ENCODE measurements at places on chromosomes 6 and 20. TPM values are rescaled to one million over a fixed set of nuclear protein-coding genes. Genes with fewer than 3 reads are reported as not detected.

DNA sequence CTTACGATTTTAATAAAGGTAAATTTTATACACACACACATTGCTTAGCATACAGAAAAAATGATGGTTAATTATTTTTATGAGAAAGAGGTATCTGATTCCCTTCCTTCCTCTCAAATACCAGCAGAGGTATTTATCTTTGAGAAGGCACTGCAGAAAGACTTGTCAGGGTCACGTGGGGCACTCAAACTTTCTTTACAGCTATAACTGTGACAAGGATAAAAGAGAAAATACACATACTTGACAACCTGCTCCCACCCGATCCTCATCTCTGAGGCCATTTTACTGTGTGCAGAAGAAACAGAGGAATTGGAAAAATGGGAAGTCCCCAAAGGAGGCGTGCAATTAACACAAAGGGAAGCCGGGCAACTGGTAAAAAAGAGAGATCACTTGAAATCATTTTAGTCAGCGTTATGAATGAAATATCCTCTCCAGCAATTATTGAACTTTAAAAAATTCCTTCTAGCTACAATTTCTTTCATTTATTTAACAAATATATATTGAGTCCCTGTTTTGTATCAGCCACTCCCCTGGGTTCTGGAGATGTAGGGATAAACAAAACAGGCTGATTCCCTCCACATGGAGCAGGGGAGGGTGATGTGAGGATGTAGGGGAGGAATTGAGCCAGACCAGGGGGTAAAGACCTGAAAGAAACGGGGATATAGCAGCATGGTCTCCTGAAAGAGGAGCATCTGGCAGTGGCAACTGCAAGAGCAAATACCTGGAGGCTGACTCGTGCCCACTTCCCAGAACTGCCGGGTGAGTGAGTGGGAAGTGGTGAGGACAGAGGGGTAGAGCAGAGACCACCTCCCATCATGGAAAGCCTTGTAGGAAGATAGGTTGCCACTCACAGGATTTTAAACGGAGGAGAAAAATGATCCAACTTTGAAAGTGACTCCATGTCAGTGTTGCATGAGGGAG lies 510.3 kb downstream of the KIF16B start:
- DNase-seq, result no peak

DNA sequence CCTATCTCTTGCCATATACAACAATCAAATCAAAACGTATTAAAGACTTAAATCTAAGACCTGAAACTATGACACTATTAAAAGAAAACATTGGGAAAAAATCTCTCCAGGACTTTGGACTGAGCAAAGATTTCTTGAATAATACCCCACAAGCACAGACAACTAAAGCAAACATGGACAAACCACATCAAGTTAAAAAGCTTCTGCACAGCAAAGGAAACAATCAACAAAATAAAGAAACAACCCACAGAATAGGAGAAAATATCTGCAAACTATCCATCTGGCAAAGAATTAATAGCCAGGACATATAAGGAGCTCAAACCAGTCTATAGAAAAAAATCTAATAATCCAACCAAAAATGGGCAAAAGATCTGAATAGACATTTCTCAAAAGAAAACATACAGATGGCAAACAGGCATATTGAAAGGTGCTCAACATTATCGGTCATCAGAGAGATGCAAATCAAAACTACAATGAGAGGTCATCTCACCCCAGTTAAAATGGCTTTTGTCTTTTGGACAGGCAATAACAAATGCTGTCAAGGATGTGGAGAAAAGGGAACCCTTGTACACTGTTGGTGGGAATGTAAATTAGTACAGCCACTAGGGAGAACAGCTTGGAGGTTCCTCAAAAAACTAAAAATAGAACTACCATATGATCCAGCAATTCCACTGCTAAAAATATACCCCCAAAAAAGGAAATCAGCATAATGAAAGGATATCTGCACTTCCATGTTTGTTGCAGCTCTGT lies 76.2 kb downstream of the SNX5 start:
- DNase-seq, result no peak

DNA sequence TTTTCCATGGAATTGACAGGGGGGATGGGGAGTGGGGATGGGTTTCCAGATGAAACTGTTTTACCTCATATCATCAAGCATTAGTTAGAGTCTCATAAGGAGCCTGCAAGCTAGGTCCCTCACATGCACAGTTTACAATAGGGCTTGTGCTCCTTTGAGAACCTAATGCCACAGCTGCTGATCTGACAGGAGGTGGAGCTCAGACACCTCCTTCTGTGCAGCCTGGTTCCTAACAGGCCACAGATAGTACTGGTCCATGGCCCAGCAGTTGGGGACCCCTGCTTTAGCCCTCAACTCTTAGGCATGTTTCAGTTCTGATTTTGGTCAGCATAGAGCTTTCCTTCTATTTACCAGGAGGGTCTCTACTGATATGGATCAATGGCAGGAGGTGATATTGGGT lies 251.6 kb downstream of the LAMA2 start:
- DNase-seq, result no peak

- DNase-seq, result no peak
Observed at GRCh38 chr6:23086100-23086499, 516.7 kb downstream of the HDGFL1 start.

GRCh38 chr6:15901141-15902115 lies 227.5 kb upstream of the MYLIP start:
- no peak for DNase-seq

- no peak for DNase-seq
Observed at GRCh38 chr6:119270545-119270944, 79.0 kb downstream of the MAN1A1 start.

DNA sequence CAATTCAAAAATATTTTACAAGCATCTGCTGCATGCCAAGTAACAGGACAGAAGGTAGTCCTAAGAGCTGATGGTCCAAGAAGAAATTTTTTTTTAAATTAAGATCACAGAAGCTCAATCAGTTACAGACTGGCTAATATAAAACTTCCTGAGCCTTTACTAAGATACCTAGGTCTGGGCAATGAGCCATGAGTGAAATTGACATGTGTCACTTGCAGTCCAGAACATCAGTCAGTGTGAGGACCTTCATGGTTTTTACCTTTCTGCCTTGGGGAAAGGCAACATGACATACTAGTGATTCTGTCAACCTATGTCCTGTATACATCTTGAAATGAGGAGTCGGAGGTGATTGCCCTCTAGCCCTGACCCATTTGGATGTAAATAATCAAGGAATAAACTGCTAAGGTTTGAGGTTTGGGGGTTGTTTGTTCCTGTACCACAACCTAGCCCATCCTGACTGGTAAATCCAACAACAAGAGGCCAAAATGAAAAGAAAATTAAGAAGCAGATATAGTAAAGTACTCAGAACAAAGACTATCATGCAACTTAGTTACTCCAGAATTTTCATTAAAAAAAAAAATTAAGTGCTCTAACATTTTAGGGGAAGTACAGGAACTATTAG lies 70.0 kb downstream of the CNKSR3 start:
- no peak for DNase-seq

- DNase-seq, result no peak
Observed at GRCh38 chr6:35501784-35502183, 4.9 kb upstream of the TEAD3 start.

- no peak for DNase-seq
Observed at GRCh38 chr6:74434171-74434570, 738.2 kb downstream of the CD109 start.

GRCh38 chr20:10857352-10858070 lies 183.7 kb upstream of the JAG1 start:
- DNase-seq, result peak; percentile 76

GRCh38 chr6:147341486-147341885 lies 137.3 kb downstream of the STXBP5 start:
- DNase-seq, result no peak

GRCh38 chr6:163588220-163588919 lies 173.9 kb downstream of the QKI start:
- DNase-seq, result no peak

DNA sequence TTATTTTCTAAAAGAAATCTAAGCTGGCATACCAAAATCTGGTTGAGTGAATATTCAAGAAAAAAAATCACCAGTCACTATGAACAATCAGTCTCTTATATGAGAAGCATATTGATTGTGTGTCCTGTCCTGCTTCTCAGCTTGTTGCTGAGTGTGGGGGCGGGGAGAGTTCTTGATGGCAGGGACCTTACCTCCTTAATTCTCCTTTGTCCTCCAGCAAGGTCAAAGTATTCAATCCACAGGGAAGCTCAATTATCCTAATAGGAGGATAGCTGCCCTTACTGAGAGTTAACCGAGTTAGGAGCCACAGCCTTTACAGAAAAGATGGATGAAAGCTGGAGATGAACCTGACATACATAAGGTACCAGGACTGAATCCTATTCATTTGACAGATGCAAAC lies 154.0 kb downstream of the LY86 start:
- DNase-seq, result no peak

DNA sequence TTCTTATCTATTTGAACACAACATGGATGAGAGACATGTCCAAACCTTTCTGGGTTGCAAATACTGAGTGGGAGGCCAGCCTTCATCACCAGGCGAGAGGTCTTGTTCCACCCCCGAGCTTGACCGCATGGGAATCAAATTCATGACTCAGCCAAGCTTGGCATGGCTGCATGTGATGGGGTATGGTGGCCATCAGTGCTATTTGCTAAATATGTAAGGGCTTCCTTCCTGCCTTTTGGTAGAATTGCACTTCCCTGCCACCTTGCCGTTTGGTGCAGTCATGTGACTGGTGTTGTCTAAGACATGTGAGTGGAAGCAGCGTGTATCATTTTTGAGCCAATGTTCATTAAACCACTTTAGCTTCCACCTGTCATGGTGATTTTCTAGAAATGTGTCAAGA lies 508.9 kb upstream of the SULF2 start:
- DNase-seq, result no peak

DNA sequence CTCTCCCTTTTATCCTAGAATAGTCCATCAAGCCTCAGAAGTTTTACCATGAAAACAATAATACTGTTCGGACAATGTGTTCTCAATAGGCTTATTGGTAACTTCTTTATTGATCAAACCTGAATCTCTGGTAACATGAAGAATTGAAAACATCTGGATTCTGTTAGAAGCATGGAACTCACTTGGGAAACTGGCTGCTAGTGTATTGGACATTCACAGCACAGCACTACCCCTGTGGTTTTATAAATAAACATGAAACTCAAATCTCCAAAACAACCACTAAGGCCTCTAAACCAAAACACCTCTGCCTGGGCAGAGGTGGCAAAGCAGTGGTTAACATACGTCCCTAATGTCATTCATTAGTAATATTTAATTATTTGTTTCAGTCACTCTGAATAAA lies 157.6 kb upstream of the KCNQ5 start:
- no peak for DNase-seq

- no peak for DNase-seq
Observed at GRCh38 chr6:68973066-68973465, 338.0 kb downstream of the ADGRB3 start.

DNA sequence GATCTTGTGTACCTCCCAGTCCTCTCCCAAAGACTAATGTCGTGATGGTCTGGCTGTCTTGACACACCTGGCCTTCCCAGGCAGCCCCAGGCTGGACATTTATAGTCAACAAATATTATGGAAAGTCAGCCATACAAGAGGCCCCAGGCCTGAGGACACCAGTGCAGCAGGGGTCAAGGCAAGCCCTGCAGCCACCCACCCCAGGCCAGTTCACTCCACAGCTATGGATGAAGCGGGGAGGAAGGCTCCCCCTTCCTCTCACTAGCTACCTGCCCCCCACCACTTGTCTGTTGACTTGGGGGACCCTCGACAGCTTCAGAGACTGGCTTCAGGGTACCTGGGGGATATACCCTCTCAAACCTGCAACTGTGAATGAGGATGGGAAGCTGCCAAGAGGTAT lies 132.1 kb downstream of the MRPL14 start:
- DNase-seq, result peak; percentile 61

GRCh38 chr6:24223115-24223919 lies 97.3 kb downstream of the NRSN1 start:
- no peak for DNase-seq

GRCh38 chr20:57657535-57658446 lies 37.6 kb upstream of the ZBP1 start:
- DNase-seq, result peak; percentile 76

DNA sequence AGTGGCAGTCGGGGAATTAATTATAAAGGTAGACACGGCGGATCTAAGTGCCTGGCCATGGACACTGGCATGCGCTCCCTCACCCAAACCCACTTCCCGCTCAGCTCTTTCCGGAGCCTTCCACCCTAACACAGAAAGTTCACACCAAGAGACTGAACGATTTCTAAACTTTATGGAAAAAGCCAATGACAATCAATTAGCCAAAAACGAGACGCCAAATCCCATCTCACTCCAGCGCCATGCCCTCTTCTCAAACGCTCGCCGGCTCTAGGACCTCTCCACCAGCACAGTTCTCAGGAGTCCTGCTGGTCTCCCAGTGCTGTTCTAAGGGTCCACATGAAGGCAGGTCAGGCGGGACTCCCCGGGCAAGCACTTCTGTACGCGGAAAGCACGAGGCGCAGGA lies 641 bp downstream of the SF3B5 start:
- DNase-seq, result no peak

DNA sequence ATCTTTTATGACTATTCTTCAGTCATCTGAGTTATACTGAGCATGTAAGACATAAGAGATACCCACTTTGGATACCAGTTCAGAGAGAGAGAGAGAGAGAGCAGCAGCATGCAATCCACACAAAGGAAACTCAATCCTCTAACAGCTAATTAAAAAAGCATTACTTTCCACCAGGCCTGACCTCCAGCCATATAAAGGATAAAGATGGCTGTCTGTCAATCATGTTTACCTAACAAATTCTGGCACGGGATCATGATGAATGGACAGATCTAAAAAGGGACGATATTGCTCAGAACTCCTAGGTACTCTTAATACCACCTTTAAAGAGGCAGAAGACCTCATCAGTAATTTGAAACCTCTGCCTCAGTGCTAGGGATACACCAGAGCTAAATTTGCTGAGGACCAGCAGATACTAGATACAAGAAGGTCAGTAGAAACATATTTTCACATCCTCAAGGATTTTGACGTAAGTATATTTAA lies 159.2 kb downstream of the RPS12 start:
- DNase-seq, result no peak

The STX11 gene
- 8.8 TPM for total RNA-seq

The BPIFA1 gene
- not detected for total RNA-seq

The VSTM2L gene
- total RNA-seq, result 11.1 TPM

The CYP39A1 gene
- total RNA-seq, result 5.9 TPM

The SPATA25 gene
- 3.3 TPM for total RNA-seq

The TNFRSF21 gene
- 3.5 TPM for total RNA-seq

The NHSL1 gene
- 88.2 TPM for total RNA-seq

The KCNQ2 gene
- total RNA-seq, result 0.86 TPM

The FERMT1 gene
- 0.54 TPM for total RNA-seq

The AFDN gene
- 67.1 TPM for total RNA-seq

The PRSS16 gene
- total RNA-seq, result not detected

Data from cardiac septum (tissue), 1 donor.